ENCODE measurements at places on chromosomes 16 and 17.

GRCh38 chr16:2335286-2335895, 5.1 kb downstream of the ABCA3 start:
- DNase-seq, result no peak

GRCh38 chr16:31414706-31415105, 13.5 kb downstream of the COX6A2 start:
- no peak for DNase-seq

GRCh38 chr17:20983359-20983637, 59.5 kb downstream of the USP22 start:
- no peak for DNase-seq

- no peak for DNase-seq
Measured at GRCh38 chr16:17866996-17867395, 396.2 kb upstream of the XYLT1 start.

GRCh38 chr16:58107709-58108108, 21.5 kb downstream of the CFAP20 start:
- no peak for DNase-seq

Data from HFFc6 (cell line).